ENCODE measurements at places on chromosomes 6 and 20.

DNA sequence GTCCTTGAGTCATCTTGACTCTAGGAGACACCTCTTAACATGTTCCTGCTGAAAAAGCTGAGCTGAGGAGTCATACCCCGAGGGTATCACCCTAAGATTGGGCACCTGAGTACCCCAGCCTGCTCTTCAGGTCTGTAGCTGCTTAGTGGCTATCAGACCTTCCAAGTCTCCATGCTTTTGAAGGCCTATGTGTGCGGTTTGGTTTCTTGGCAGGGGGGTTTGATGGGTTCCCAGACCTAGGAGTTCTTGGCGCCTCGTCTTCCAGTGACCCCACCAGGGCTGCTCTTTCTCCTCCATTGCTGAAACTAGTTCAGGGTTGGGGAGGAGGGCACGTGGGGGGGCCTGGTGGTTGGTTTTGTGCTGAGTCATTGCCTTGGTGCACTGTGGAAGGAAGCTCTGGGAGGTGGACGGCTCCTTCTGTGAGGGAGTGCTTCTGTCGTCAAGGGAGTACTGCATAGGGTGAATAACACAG, 20.1 kb downstream of the IGF2R start:
- peak; percentile 48 for DNase-seq

GRCh38 chr20:34762031-34762555, 57.9 kb downstream of the TP53INP2 start:
- DNase-seq: no peak

DNA sequence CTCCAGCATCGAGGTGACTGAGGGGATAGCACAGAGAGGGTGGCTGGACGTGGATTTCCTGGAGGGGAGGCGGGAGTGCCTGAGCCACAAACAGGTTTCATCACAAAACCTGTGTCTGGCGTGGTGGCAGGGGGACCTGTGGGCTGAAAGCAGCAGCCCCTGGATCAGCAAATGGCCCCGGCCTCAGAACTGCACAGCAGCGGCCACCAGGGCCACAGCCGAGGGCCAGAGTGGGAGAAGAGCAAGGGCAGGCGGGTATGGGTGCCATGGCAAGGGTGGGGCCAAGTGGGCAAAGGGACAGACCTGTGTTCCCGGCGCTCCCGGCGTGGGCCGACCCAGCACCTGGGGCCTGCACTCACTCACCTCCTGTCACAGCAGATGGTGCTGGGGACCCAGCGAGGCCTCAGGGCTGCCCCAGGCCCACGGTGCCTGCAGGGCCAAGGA, 19.0 kb downstream of the NTSR1 start:
- no peak for DNase-seq

GRCh38 chr6:161486361-161487216, 212.7 kb upstream of the AGPAT4 start:
- no peak for DNase-seq

DNA sequence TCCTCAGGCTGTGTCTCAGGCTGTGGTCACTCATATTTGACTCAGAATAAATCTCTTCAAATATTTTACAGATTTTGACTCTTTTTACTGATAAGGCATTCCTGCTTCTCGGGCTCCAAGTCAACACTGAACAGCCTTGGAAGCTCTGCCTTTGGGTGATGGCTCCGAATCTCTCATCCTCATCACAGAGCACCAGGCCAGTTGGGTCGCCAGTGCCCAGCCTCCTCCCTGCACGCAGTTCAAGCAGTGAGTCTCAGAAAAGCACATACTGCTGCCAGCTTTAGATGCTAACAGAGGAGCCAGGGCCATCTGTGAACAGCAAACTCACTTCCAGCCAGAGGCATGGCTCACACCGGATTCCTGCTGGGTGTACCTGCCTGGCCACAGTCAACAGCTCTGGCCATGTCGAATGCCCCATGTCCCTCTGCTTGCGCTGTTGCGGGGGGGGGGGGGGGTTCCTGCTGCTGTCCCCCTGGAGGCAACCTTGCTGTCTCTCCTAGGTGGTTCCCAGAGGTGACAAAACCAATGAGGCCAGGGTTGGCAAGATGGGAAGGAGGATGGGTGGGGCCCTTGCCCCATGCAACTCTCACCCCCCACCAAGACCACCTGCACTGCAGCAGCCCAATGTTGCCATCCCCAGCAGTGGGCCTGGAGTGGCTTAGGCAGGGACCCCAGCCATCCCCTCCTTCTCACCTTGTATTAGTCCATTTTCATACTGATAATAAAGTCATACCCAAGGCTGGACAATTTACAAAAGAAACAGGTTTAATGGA, 248.8 kb downstream of the ERMARD start:
- no peak for DNase-seq

DNA sequence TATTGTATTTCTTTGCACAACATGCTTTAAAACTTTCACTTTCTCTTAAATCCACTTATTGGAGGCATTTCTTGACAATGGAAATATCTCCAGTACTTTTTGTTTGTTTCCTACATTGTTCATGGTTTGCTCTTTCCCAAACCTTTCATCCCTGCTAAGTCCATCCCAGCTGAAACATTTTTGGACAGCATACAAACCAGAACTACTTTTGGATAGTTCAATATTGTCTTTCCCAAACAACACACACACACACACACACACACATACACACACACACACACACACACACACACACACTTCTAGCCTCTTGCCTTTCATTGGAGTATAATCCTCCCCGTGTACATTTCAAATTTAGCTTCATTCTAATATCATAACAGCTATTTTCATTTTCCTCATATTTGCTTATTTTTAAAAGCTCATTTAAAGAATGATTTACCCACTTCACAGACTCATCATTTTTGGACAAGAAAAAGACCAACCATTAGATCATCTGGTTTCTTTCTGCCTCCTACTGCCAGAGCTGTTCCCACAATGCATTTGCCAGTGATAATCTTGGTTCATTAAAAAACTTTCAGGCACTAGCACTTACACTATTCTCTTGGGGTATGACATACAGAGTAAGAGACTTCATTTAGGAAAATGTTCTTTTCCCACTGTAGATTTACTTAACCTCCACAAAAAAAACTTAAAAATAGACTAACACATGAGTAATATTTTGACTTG, 248.1 kb downstream of the CD109 start:
- DNase-seq: no peak

GRCh38 chr6:165580136-165580535, 82.9 kb downstream of the PDE10A start:
- DNase-seq: no peak

DNA sequence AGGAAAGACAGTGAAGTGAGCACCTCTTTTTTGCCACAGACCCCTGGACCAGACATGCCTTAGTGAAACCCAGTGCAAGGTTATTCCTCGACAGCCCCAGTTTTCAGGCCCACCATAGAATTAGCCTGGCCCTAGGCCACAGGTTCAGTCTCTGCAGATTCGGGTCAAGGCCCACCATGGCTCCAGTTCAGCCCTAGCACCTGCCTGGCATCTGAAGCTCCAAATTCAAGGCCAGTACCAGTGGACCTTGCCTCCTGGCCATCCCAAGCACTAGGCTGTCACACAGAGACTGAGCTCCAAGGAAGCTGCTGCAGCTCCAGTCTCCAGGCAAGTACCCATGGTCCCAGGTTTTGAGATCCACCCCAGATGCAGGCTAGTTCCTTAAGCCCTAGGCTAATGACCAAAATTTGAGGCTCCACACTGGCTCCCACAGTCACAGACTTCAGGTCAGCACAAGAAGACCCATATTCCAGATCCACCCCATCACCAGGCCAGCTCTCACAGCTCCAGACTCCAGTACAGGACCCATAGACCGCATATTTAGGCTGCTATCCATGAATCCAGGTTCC, 877.5 kb upstream of the ADGRB3 start:
- no peak for DNase-seq

DNA sequence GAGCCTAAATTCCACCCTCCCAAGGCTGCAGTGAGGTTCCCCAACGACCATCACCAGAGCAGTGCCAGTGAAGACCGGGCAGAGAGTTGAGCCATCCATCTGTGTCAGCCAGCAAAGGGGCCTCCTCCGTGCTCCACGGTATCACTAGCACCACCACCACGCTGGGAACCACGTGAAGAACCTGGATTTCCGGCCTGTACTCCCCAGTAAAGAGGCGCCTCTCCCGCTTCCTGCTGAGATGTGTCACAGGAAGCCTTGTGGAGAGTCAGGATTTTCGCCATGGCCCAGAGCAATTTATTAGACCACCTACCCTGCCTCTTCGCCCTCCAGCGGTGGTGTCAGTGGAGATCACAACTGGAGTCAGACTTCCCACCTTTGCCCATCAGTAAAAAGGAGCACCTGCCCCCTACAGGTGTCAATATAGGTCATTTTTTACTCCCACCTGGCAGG, 28.8 kb downstream of the CPXM1 start:
- peak; percentile 21 for DNase-seq

- DNase-seq: no peak
Observed at GRCh38 chr6:136742125-136742524, 50.2 kb downstream of the MAP3K5 start.

DNA sequence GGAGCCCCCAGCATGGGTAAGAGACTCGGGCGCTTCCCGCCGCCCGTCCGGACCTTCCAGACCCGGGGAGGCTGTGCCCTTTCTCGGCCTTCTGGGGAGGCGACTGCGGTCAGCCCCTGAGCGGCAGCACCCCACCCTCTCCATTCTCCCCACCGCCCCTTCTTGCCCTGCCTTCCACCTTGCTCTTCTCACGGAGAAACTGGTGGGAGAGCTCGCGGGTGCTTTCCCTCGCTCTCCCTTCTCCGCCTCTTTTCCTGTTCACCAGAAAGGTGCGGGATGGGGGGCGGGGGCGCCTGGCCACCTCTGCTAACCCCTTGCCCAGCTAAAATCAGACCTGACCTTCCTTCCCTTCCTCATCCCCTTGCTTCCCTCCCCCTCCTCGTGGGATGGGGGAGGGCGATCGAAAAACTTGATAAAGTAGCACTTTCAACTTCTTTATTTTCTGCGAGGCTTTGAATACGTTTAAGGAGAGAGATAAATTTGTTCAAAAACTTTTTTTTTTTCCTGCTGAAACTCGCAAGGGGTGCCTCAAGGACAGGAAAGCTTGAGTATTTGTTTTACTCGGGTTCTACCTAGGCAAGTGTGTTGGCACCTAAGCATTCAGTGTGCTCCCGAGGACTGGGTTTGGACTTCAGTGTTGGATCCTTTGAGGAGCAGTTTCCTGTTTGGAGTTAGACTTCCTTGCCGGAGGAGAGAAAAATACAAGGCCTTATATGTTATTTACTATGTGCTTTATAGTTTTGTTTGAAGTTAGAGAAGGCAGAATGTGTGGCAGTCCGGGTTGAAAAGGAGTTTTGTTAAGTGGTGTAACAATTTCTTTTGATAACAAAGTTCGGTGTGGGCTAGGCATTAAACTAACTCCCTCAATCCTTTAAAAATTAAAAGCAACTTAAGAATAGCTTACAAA, 897 bp downstream of the CD2AP start:
- peak; percentile 33 for DNase-seq

DNA sequence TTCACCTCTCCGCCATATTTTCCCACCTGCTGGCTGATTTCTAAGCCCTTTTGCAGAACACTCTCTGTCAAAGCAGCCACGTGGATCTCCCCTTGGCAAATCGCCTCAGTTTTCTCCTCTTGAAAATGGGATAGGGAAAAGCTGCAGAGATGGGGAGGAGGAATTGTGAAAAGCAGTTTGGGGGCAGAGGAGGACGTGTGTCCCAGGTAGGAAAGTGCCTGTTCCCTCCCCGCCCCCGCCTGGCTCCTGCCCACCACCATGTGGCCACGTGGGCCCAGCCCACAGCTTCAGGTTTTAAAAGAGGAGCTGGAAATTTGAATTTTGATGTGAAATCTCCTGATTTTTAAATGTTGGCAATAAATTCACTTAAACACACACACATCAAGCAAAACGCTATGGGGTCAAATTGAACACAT, 3.6 kb upstream of the CEBPB start:
- DNase-seq: no peak

GRCh38 chr20:6533351-6533750, 234.1 kb upstream of the BMP2 start:
- DNase-seq: no peak

GRCh38 chr6:100096341-100096740, 102.3 kb upstream of the MCHR2 start:
- DNase-seq: peak; percentile 4

- peak; percentile 56 for DNase-seq
Observed at GRCh38 chr6:132730560-132730959, 16.7 kb upstream of the VNN1 start.

GRCh38 chr6:14828201-14828611, 417.7 kb upstream of the JARID2 start:
- no peak for DNase-seq

DNA sequence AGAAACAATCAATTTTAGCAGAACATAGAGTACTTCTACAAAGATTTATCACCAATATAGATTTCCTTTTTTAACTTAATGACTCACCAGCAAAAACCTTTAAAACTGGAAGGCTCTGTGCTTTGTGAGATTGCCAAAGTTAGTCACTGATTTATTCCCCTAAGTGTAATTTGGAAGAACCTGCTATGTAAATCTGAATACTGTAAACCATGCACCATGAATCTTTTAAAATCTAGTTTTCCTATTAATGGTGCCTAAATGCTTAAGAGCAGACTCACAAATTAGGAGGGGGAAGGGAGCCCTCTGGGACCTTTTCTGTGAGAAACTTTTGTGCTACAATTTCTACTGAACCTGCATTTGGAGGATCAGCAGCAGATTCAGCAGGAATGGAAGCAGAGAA, 57.8 kb upstream of the PNRC1 start:
- DNase-seq: no peak

- no peak for DNase-seq
Observed at GRCh38 chr6:67141005-67141404, 1434.0 kb upstream of the EYS start.

- DNase-seq: no peak
Observed at GRCh38 chr6:156598855-156599180, 178.4 kb upstream of the ARID1B start.

DNA sequence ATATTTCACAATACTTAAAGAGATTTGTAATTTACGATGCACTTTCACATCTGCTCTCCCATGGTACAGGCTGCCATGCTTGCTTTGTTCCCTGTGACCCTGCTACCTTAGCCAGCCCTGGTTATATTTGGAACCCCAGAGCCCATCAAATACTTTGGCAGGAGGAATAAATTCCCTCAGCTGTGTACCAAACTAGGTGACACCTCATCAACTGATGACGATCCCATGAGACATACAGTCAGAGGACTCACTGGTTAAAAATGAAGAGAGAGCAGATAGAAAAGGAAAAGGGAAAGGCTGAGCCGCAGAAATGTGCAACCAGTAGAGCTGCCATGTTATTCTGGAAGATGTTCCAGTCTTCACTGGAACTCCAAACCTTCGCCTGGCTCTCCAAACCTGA, 120.0 kb downstream of the SIM1 start:
- peak; percentile 19 for DNase-seq

GRCh38 chr6:131831392-131831791, 23.6 kb downstream of the ENPP1 start:
- no peak for DNase-seq

DNA sequence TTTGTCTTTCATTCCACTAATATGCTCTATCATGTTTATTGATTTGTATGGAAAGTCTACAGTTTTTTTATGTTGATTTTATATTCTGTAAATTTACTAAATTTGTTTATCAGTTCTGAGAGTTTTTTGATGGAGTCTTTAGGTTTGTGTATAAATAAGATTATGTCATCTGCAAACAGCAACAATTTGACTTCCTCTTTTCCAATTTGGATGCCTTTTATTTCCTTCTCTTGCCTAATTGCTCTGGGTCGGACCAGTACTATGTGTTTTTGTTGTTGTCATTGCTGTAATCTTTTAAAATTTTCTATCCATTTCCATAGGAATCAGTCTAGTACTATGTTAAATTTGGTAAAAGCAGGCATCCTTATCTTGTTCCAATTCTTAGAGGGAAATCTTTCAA, 31.5 kb upstream of the POLR1H start:
- peak; percentile 46 for DNase-seq

Data from suppressor macrophage treated with lipopolysaccharide for 1 hour (primary cell).